Activated T-helper 2 cell treated with anti-CD3 and anti-CD28 coated beads, Interferon-gamma antibody, Interleukin-2, Interleukin-4, amounts not matched to agents 10 μg/mL and 5 μg/mL and 100 μg/mL, durations not matched to agents 14 hours and 24 hours and 36 hours (primary cell): ENCODE measurements at places on chromosomes 12 and 14.

GRCh38 chr14:63486738-63487137 lies 56.4 kb downstream of the PPP2R5E start:
- H3K4me1 ChIP-seq: peaks cover 22% of the 10 kb centered on the region
- H3K27ac ChIP-seq: no peak overlapping the region
- DNase-seq: no peak
- H3K27me3 ChIP-seq: no peaks in the 10 kb centered on the region
- no peaks in the 10 kb centered on the region for H3K36me3 ChIP-seq

GRCh38 chr12:49058366-49059044 lies 2.1 kb downstream of the KMT2D start:
- no peak for DNase-seq
- peaks cover 42% of the 10 kb centered on the region for H3K36me3 ChIP-seq
- peak overlapping the region; percentile 56 for H3K27ac ChIP-seq
- H3K27me3 ChIP-seq: no peaks in the 10 kb centered on the region
- peak overlapping the region; percentile 92 for H3K4me3 ChIP-seq
- peaks cover 45% of the 10 kb centered on the region for H3K4me1 ChIP-seq

DNA sequence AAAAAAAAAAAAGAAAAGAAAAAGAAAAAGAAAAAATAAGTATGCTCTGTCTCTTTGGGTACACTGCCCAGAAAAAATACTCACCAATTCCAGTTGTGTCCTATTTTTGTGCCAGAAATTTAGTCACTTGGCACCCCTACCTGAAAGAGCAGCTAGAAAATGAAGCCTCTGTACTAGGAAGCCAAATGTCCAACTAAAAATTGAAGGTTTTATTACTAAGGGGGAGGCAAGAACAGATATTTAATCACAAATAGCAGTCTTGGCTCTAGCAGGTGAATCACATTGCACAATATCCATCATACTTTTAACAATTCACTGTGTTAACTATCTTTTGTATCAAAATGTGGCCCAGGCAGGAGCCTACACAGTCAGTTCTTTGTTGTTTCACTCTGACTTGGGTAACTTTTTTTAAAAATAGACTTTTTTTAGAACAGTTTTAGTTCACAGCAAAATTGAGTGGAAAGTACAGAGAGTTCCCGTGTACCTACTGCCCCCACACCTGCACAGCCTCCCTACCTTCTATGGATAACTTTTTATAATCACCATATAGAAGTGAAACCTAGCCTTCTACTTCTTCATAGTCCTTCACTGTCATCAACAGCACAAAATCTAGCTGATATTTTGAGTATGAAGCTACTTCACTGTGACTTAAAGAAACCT lies 87.1 kb upstream of the ATF7IP start:
- no peaks in the 10 kb centered on the region for H3K27me3 ChIP-seq
- DNase-seq: no peak
- no peak overlapping the region for H3K4me3 ChIP-seq
- peaks cover 3% of the 10 kb centered on the region for H3K36me3 ChIP-seq

- no peak overlapping the region for H3K27ac ChIP-seq
- no peaks in the 10 kb centered on the region for H3K4me1 ChIP-seq
- H3K27me3 ChIP-seq: no peaks in the 10 kb centered on the region
- DNase-seq: no peak
- no peaks in the 10 kb centered on the region for H3K36me3 ChIP-seq
These were observed 76.7 kb downstream of the PIWIL1 start for GRCh38 chr12:130414381-130414780.

- H3K4me3 ChIP-seq: no peak overlapping the region
- H3K4me1 ChIP-seq: peaks cover 13% of the 10 kb centered on the region
- H3K36me3 ChIP-seq: no peaks in the 10 kb centered on the region
- DNase-seq: no peak
- peaks cover 5% of the 10 kb centered on the region for H3K27me3 ChIP-seq
- no peak overlapping the region for H3K27ac ChIP-seq
These were observed 408.8 kb downstream of the FUT8 start for GRCh38 chr14:65821224-65821753.

- H3K36me3 ChIP-seq: peaks cover 4% of the 10 kb centered on the region
- no peak overlapping the region for H3K27ac ChIP-seq
- H3K4me1 ChIP-seq: no peaks in the 10 kb centered on the region
- H3K27me3 ChIP-seq: no peaks in the 10 kb centered on the region
These were observed 58.1 kb downstream of the IFT81 start for GRCh38 chr12:110182281-110182680.

- no peaks in the 10 kb centered on the region for H3K27me3 ChIP-seq
- no peaks in the 10 kb centered on the region for H3K4me1 ChIP-seq
- no peak for DNase-seq
- no peak overlapping the region for H3K4me3 ChIP-seq
These were observed 506.0 kb upstream of the TMEM132C start for GRCh38 chr12:127760996-127761395.

DNA sequence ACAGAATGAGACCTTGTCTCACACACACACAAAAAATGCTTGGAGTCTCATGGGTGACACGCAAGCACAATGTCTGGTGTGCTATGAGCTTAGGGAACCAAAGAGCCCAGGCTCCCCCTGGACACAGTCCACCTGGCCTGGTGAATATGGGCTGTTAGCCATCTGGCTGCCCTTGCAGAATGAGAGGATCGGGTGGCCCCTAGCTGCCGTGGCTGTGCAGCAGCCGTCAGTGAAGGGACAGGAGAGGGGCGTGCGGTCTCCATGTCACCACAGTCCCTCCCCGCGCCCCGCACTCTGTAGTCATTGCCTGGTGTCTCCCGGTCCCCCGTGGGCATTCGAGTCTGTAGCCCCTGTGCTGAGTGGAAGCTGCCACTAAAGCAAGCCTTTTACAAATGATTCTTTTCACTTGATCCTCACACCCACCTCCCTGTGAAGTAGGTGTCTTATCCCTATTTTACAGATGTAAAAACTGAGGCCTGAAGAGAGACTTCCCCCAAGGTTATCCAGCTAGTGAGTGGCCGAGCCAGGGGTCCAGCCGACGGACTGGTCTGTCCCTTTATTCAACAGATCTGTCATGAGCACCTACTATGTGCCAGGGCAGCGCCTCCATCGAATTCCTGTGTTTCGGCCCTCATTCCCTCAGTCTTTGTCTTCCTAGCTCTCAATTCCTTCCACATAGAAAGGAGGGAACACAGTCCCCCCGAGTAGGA lies 18.8 kb downstream of the MVK start:
- no peak for DNase-seq
- H3K27ac ChIP-seq: no peak overlapping the region
- H3K4me1 ChIP-seq: peaks cover 18% of the 10 kb centered on the region
- peaks cover 42% of the 10 kb centered on the region for H3K36me3 ChIP-seq
- no peak overlapping the region for H3K4me3 ChIP-seq
- H3K27me3 ChIP-seq: no peaks in the 10 kb centered on the region

DNA sequence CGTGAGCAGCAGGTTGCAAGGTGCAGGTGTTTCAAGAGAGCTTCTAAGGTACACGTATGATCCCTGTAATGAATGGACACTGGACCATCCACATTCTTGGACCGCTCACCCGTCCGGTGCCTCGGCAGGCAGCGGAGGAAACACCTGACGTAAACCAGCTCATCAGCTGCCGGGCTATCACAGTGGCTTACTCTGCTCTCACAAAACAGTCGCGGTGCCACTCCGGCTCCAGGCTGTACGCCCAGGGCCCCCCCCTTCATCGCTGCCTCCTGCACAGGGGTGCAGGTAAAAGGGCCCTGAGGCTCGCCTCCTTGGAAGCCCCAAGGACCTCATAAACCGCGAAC lies 436 bp downstream of the VPS33A start:
- peak overlapping the region; percentile 99 for H3K27ac ChIP-seq
- DNase-seq: no peak
- H3K4me3 ChIP-seq: peak overlapping the region; percentile 96
- H3K36me3 ChIP-seq: peaks cover 22% of the 10 kb centered on the region
- H3K4me1 ChIP-seq: peaks cover 7% of the 10 kb centered on the region

- no peaks in the 10 kb centered on the region for H3K27me3 ChIP-seq
- no peak overlapping the region for H3K4me3 ChIP-seq
- no peaks in the 10 kb centered on the region for H3K4me1 ChIP-seq
- no peak for DNase-seq
- no peak overlapping the region for H3K27ac ChIP-seq
- no peaks in the 10 kb centered on the region for H3K36me3 ChIP-seq
These were observed 250.6 kb downstream of the DAD1 start for GRCh38 chr14:22338381-22338780.

- H3K27me3 ChIP-seq: peaks cover 1% of the 10 kb centered on the region
- no peaks in the 10 kb centered on the region for H3K36me3 ChIP-seq
- no peak for DNase-seq
- H3K4me3 ChIP-seq: no peak overlapping the region
- no peak overlapping the region for H3K27ac ChIP-seq
These were observed 42.4 kb upstream of the IGF1 start for GRCh38 chr12:102522768-102523167.

DNA sequence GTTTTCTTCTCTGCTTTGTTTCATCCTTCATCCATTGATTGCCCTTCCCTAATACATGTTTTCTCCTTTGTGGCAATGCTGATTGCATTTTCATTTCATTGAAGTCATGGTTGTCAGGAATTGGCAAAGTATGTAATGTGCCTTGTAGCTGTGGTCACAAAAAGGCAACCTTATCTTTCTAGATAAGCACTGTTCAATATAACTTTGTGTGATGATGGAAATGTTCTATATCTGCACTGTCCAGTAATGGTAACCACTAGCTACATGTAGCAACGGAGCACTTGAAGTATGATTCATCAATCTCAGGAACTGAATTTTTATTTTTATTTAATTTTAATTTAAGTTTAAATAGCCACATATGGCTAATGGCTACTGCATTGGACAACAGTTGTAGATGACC lies 79.8 kb downstream of the PCNX1 start:
- no peak overlapping the region for H3K4me3 ChIP-seq
- peaks cover 23% of the 10 kb centered on the region for H3K36me3 ChIP-seq
- no peak overlapping the region for H3K27ac ChIP-seq
- no peaks in the 10 kb centered on the region for H3K27me3 ChIP-seq

DNA sequence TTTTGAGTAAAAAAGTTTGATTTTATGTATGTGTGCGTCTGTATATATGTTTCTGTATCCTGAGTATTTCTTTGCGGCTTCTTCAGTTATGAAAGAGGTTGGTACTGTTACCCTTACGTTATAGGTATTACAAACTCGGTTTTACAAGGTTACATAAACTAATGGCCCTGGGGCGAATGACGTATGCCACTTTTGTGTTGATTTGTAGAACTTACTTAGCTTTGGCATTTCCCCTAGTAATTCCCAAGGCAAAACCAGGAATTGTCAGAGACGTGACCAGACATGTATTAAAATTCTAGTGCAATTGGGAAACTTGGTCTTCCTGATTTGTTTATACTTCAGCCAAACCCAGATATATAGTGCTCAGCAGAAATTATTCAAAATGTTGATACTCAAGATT lies 93.3 kb downstream of the DUSP16 start:
- H3K27me3 ChIP-seq: no peaks in the 10 kb centered on the region

DNA sequence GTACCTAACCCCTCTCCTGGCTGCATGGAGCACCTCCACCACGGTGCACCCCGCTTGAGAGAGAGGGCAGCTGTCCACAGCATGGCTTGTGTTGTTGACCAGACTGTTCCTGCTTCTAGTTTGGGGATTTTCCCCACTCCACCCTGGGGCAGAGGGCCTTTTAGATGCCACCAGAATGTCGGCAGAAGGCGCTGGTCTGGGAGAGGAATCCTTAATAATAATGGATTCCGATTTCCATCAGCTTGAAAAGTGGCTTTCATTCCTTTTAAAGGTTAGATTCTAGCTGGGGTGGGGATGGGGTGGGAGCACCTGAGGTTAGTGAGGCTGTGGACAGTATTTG lies 1.8 kb downstream of the ESRRB start:
- H3K27ac ChIP-seq: no peak overlapping the region
- H3K36me3 ChIP-seq: no peaks in the 10 kb centered on the region
- no peak overlapping the region for H3K4me3 ChIP-seq
- DNase-seq: no peak
- H3K4me1 ChIP-seq: peaks cover 5% of the 10 kb centered on the region
